ENCODE measurements at places on chromosomes 16 and 17.

DNA sequence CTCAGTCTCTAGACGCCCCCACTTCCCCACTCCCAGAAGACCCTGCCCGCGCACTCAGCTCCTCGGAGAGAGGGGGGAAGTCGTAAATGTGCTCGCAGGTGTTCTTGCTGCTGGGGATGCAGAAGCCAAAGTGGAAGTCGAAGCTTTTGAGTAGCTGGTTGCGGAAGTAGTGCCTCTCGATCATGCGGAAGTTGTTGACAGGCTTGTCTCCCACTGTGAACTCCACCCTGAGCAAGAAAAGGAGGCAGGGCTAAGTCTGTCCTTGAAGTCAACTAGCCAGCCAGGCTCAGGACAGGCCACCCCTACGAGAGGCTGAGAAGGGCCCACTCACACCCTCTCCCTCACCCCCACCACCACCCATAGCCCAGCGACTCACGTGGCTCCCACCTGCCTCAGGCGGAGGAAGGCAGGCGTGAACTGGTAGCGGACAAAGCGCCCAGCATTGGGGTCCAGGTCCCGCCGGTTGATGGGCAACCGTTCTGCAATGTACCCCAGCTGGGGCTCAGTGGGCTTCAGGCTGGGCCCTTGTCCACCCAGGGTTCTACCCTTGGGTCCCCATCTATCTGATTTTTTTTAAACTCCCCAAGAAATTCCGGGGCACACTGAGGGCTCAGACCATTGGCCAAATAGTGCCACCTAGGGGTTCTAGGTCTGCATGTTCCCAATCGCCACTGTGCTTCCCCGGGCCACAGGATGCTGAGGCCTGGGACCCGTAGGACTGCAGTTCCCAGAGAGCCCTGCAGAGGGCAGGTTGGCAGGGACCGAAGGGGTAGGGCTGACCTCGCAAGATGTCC is 4.6 kb downstream of the UNC119 start:
- DNase-seq: peak; percentile 91

GRCh38 chr17:61470530-61471136 is 18.4 kb downstream of the TBX4 start:
- DNase-seq: no peak

DNA sequence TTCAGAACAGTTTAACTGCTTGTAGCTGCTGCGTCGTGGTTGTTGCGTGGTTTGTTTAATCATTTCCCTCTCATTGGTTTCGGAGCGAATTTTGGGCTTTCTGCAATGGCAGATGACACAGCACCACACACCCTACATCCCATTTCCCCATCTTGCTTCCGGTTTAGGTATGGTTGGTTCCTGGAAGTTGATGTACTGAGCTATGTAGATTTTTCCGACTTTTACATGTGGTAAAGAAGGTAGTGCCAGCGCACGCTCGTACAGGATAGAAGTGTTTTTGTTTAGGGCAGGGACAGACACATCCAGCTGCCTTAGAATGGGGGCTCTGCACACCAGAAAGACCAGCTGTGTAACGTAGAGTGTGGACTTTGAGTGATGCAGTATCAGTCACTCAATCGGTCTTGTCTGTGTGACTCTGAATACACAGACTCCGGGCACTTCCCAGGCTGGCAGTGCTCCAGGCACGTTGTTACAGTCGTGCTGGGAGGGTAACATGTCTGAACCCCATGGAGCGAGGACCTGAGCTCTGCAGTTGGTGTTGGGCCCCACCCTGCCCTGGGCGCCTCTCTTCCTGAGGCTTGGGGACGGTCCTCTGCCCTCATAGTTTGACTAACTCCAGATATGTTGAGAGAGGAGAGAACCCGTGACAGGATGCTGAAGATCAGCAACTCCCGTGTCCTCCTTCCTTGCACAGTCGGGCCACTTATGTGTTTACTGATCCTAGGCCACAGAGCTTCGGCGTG is 172.0 kb upstream of the CHMP6 start:
- DNase-seq: no peak

- DNase-seq: no peak
Measured at GRCh38 chr17:48053758-48054237, 5.6 kb downstream of the NFE2L1 start.

- no peak for DNase-seq
Measured at GRCh38 chr17:57375770-57376225, 119.5 kb downstream of the MSI2 start.

GRCh38 chr16:77599793-77600415 is 122.4 kb upstream of the NUDT7 start:
- DNase-seq: peak; percentile 56

DNA sequence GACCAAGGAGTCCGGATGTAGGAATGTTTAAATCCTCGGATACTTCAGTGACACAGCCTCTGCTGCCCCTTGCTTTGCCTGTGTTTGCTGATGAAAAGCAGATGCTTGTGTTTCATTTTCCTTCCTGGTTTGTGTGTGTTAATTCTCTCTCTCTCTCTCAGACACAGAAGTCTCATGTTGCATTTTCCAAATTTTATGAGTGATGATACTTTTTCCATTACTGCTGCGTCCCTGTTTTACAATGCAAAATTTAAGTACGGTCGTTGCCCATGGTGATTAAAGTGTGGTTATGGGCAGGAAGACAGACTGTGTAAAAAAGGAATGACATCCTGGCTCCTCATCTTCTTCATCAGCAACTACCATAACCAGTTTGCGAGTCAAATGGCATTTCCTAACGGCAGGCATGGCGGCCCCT is 5.7 kb downstream of the RMI2 start:
- no peak for DNase-seq

DNA sequence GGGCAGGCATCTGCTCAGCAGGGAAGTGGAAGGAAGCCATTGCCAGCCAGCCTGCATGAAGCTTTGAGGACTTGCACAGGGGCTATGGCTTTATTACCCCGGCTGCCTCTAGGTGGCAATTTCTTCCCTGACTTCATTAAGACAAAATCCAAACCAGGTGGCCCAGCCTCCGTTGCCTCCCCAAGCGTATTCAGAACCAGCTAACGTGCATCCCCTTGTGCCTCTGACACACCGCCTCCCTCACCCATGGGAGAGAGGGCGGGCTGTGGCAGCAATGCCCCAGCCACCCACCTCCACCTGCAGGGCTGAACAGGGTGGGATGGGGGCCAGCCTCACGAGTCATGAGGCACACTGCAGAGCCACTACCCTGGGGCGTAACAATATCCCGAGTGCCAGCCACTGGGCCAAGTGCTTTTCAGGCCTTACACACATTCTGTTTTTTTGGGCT is 6.8 kb downstream of the KIFC3 start:
- DNase-seq: peak; percentile 78

DNA sequence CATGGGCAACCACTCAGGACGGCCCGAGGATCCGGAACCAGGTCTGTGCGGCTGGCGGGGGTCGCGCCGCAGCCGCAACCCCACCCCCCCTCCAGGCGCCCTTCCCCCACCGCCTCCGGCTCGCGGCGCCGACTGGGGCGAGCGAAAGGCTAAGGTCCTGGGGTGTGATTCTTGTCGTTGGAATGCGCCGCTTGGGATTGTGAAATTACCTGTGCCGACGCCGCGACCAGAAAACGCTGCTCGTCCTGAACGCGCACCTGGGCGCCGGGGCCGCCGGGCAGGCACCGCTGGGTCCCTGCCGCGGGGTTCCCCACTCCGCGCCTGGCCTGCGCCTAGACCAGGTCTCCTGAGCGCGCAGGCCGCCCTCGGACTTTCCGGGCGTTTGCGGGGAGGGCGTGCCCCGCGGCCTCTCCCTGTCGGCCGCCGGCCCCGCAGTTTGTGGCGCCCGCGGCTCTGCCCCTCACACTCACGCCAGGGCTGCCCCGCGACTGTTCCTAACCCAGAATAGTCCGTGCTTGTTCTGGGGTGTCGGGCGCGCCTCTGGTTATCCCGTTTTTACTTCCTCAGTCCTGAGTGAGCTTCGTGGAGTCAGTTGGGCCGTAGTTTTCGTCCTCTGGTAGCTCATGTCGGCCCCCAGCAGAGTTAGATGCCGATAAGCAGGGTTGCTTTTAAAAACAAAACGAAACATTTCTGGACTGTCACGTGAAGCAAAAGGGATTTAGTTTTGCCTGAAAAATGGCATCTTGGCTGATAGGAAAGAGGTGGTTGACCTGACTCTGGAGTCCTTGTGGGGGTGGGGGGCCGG is 147.2 kb downstream of the SPECC1 start:
- DNase-seq: peak; percentile 72

- DNase-seq: no peak
Measured at GRCh38 chr16:11994143-11995119, 17.9 kb downstream of the SNX29 start.

DNA sequence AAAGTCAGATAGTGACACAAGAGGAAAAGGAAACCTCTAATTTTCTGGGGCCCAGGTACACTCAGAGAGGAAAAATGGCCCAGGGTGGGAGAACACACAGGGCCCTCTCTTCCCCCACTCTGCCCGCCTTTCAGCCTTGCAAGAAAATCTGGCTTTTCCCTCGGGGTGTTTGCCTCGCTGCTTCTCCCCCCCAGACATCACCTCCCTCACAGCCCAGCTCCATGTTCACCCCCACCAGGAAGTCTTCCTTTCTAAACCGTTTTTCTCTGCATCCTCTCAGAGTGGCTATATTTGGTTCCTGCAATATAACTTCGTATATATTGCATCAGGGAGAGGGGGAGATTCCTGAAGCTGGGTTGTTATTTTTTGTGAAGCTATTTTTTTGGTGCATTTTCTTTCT is 27.3 kb downstream of the RPRML start:
- DNase-seq: no peak

DNA sequence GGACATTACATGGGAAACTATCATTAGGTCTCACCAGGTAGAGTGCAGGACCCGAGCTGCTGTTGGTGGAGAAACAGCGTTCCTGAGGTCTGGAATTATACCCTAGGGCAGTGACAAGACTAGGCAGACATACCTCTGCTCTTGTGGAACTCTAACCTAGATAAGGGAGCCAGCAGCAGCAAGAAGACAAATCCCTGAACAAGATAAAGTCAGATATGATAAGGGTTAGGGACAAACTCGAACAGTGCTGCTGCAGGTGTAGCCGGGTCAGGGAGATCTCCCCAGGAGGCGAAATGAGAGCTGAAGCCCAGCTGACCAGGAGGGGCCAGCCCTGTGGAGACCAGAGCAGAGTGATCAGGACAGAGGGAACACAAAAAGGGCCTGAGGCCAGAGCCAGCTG is 34.7 kb downstream of the ARSG start:
- DNase-seq: no peak

GRCh38 chr16:57091975-57092785 is at the start of gene CPNE2:
Gene CPNE2 (plus strand): TSS chr16:57092583. CDS start chr16:57110743, 18,160 bp downstream.
- DNase-seq: peak; percentile 83

GRCh38 chr17:36553459-36553858 is 8.7 kb downstream of the GGNBP2 start:
- no peak for DNase-seq

GRCh38 chr16:58261263-58261662 is 33.6 kb downstream of the PRSS54 start:
- no peak for DNase-seq

DNA sequence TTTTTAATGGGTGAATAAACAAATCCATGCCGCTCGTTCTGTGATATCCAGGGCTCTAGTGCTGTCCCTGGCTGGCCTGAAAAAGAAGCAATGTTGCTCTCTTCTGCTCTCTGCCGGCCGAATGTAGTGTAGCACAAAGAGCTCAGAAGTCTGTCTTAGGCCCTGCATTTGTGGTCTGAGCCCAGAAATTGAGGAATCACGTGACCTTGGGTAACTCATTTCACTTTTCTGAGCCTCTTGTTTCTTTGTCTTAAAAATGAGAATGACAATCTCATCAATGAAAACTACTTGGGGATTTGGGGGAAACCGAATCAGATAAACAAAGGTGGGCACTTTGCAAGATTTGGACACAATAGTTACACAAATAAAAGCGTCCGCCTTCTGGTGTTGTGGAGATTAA is 381.6 kb upstream of the ASIC2 start:
- peak; percentile 83 for DNase-seq

- DNase-seq: no peak
Measured at GRCh38 chr17:8818047-8818446, 18.9 kb upstream of the MFSD6L start.

- no peak for DNase-seq
Measured at GRCh38 chr16:89823087-89823823, 5.0 kb upstream of the SPIRE2 start.

DNA sequence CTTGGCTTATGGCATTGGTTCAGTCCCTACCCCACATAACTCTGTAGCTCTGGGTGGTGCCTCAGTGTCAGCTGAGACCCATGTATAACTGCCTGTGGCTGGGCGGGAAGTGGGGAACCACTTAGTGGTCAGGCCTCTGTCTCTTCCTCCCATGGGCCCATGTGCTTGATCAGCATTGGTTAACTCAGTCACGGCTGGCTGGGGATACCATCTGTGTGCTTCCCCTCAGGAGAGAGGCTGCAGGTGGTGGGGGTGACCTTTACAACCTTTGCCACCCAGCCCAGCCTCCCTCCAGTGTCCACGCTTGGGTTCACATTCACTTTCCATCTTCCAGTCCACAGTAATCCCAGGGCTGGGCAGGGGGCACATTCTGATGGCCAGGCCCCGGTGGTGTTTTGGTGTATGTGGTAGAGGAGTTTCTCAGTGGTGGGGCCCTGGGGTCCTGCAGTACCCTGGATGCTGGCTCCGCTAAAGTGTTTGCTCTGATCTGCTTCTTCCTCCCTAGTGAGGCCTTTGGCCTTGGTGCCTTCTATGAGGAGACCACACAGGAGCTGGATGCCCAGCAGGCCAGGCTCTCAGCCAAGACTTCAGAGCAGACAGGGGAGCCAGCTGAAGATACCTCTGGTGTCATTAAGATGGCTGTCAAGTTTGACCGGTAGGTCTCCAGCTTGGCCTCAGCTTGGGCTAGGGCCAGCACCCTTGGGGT is 10.2 kb upstream of the NFATC3 start:
- DNase-seq: no peak

- DNase-seq: peak; percentile 71
Measured at GRCh38 chr16:280991-281659, 734 bp downstream of the ARHGDIG start.

- DNase-seq: peak; percentile 29
Measured at GRCh38 chr16:59411961-59412841, 678.1 kb upstream of the GOT2 start.

DNA sequence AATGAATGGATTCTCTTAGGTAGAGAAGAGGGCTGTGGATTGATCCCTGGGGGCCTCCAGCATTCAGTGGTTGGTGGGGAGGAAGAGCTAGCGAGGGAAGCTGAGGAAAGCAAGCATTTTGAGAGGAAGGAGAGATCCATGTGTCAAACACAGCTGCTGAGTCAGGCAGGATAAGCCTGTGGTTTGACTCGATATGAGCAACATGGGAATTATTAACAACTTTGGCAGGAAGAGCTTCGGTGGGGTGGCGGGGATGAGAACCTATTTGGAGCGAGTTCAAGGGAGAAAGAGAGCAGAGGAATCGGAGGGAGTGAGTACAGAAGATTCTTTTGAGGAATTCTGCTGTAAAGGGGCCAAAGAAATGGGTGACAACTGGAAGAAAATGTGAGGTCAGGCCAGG is 59.5 kb upstream of the CDC42EP4 start:
- DNase-seq: no peak

DNA sequence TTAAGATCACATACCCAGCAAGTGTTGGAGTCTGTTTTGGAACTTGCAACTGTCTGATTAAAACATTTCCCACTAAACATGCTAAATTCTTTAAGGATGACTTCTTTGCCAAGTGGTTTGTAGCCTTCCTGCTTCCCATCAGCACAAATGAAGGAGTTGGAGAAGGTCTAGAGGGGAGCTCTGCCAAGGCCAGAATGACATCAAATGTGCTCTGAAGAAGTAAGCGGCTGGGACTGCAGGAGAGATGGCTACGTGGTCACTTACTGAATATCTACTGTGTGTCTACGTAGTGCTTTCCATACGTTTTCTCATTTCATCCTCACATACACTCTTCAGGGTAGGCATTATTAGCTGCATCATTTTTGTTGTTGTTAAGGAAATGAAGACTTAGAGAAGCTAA is 135.7 kb upstream of the NLRP1 start:
- DNase-seq: no peak

Data from iPS-NIHi11 (cell line).